Gastroesophageal sphincter (tissue), 4 donors: ENCODE measurements at places on chromosomes 1 and 21.

DNA sequence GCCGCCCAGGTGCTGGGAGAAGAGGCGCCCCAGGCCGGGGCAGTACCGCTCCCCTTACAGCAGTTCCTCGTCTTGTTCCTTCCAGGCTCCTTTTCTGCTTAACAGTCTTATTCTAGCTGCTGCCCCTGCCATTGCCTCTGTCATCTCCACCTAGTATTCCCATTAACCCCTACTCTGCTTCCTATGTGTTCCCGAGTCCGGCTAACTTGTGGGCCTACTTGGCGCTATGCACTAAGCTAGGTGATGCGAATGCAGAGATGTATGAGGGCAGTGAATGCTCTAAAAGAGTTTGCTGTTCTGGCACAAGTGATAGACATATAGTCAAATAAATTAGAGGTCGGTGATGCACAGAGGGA, 276 bp upstream of the IQGAP3 start:
- ATAC-seq: no peak

DNA sequence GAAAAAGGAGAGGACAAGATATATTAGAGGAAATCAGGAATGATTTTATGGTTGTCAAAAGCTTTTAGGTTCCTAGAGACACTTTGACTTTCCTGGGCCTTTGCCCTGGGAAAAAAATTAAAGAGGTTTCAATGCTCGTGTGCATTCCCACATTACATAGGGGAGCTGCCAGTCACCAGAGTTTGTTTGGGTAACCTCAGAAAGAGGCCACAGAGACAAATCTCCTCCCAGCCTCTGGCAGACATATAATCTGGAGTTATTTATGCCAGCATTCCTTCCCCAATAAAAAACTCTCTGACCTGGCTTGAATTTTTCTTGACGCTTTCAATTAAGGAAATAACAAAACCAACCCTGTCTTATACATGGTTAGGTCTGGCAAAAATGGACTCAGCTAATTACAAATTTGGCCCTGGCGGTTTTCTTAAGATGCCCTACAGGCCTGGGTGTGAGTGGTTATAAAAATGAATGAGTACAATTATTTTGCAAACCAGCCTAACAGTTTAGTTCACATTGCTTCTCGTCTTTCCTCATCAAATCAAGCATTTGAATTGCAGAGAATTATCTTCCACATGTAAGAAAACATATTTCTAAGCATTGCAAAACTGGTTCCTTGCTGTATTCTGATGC, 63.7 kb downstream of the WLS start:
- no peak for ATAC-seq

DNA sequence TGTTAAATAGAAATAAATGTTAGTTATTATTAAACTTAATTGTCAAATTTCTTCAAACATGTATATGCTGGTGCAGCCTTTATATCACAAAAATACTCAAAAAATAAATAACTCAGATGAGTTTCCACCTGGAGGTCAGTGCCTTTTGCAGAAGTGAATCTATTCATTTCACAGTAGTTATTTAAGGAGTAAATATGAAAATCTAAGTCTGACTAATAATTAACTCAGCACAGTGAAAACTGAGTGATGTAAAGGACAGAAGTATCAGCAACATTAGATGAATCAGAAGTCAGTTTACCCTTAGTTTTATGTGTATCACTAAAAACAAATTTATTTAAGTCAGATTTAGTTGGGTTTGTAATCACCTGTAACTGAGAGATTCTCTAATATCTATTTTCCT, 2135.4 kb downstream of the MRPL39 start:
- ATAC-seq: no peak

- ATAC-seq: no peak
Observed at GRCh38 chr1:92043621-92044020, 13.8 kb downstream of the EPHX4 start.

- ATAC-seq: no peak
Observed at GRCh38 chr1:233246965-233247364, 48.6 kb downstream of the PCNX2 start.

GRCh38 chr1:173467426-173467825, 9.7 kb upstream of the PRDX6 start:
- ATAC-seq: no peak

DNA sequence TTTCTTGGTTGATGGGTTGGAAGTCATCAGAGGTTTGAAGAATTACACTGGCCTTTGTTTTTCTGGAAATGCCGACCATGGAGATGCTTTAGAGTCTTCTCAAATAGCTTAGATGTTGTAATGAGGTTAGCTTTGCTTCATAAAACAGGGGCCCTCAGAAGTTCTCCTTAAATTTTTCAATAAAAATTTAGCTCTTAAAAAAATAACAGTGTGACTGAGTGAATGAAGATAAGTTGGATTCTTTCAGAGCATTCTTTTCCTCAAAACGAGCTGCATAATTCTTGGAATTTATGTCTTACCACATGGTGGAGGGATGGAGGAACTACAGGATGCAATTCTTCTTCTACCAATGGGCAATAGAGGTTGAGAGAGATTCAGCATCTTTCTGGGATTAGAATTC, 23.4 kb downstream of the SYT11 start:
- no peak for ATAC-seq

- no peak for ATAC-seq
Observed at GRCh38 chr1:202871367-202871766, 17.6 kb downstream of the RABIF start.

DNA sequence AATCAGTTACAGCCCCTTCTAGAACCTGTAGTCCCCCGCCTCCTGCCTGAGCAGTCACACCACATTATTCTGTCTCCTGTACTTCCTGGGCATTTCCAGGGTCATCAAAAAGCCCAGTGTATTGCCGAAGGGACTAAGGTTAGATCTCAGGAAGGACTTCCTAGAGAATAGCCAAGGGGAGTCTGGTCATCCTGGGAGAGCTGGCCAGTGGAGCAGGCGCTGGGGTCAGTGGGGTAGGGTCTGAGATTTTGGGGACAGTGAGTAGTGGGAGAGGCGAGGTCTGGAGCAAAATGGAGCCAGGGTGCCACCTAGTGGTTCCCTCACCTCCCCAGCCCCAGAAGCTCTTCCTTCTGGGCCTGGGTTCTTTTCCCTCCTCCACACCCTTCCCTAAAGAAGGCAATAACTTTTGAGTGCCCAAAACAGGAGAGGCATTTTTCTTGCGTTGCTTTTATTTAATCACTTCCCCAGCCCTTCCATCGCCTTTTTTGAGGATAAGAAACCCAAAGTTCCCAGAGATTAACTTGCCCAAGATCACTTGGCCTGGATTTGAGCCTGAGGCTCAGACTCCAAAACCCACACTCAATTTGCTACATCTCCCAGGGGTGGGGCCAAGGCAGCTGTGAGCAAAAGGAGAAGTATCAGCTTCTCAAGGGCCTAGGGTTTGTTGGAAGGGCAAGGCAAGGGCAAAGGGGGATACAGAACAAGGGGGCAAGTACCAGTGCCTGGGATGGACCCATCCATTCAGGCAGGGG, 7.3 kb upstream of the PMVK start:
- peak; percentile 52 for ATAC-seq

DNA sequence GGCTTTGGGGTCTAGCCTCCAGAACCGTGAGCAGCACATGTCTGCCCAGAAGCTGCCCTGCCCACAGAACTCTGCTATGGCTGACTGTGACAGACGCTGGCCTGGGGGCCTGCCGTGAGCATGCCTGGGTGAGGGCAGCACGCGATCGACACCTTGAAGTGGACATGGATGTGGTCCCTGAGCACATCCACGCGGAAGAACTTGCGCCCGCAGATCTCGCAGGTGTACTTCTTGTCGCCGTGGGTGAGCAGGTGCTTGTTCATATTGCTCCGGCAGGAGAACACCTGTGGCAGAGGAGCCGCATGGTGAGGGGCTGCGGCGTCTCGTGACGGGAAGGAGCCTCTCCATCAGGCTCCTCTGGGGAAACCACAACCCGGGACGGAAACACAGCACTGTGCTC, 56.0 kb downstream of the PRDM15 start:
- no peak for ATAC-seq

- no peak for ATAC-seq
Observed at GRCh38 chr1:78676347-78676982, 26.8 kb downstream of the IFI44 start.

DNA sequence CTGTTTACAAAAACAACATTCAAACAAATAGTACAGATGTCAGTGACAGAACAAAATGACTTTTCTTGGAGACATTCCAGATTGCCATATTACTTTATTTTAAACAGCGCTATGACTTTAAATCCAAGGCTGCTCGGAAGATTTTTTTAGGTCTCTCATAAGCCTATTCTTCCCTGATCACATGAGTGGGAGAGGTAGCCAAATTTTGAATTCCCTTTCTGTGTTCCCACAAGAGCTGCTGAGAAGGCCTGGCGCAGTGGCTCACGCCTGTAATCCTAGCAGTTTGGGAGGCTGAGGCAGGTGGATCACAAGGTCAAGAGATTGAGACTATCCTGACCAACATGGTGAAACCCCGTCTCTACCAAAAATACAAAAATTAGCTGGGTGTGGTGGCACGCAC, 53.7 kb downstream of the SLC35A3 start:
- ATAC-seq: no peak

DNA sequence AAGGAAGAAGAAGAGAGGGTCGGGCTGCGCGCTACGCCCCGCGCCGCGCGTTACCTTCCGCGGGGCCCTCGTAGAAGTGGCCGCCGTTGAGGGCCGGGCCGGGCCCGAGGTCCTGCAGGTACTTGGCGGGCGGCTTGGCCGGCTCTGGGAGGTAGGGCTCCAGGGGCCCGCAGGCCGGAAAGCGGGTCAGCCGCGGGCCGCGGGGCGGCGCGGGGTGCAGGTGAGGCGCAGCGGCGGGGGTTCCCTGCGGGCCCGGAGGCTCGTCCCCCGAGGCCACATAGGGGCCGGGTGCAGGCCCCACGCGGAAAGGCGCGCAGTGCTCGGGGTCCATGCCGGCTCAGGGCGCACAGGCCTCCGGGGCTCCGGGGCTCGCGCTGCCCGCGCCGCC, 196 bp downstream of the ALX3 start:
- ATAC-seq: no peak

DNA sequence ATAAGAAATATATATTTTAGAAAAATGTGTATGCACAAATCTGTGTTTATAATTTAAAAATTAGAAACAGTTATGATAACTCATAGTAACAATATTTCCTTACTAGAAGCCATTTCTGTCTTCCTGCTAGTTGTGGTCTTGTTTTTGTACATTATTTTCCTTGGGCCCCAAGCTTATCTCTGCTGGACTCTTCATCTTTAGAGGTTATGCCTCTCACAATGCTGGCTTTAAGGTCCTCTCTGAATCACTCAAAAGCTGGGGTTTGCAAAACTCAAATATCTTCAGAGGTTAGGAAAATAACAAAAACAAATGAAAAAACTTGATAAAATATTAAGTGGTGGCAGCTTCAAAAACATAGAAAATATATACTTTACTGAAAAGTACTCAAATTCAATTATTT, 133.8 kb downstream of the PTPRC start:
- no peak for ATAC-seq

DNA sequence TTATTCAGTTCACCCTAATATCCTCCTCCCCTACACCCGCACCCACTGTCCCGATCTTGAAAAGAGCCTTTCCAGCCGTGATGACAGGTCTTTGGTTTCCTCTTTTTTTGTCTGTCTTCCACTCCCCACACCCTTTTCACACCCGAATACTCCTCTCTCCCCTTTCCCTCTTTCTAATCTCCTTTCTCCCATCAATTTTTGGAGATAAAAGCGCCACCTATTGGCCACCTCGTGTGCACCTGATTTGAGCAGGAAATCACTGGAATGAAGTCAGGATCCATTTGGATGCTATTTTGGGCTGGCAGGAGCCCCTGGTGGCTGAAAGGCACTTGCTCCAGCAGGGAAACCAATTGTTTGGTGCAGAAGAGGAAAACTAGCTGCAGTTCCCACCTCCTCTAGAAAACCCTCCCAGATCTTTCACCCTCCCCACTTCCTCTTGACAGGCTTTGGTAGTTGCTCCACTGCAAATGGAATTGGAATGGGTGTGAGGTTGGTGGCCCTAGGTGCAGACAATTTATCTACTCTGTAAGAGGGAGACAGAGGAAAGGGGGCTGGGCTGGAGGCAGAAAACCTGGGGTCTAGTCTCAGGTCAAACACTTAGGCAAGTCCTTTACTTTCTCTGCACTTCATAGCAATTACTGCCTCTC, 8.4 kb downstream of the FOXE3 start:
- no peak for ATAC-seq

DNA sequence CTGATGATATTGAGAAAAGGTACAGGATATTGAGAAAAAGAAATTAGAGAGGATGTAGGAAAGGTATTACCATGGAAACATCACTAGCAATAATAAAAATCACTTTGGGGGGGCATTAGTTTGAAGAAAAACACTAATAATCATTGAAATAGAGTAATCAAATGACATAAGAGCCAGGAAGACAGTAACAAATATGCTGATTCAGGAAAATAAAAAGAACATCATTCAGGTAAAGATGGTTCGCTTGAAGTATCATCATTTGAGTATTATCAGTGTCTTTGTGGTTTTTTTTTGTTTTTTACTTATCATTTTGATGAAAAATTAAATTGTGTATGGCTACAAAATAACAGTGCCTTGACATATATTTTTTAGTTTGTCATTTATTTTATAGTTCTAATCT, 164.5 kb downstream of the IFI44 start:
- ATAC-seq: no peak
